ENCODE measurements at places on chromosomes 12 and 14.

GRCh38 chr14:52692248-52692962 lies 3.0 kb downstream of the ERO1A start:
- peak; percentile 9 for DNase-seq

DNA sequence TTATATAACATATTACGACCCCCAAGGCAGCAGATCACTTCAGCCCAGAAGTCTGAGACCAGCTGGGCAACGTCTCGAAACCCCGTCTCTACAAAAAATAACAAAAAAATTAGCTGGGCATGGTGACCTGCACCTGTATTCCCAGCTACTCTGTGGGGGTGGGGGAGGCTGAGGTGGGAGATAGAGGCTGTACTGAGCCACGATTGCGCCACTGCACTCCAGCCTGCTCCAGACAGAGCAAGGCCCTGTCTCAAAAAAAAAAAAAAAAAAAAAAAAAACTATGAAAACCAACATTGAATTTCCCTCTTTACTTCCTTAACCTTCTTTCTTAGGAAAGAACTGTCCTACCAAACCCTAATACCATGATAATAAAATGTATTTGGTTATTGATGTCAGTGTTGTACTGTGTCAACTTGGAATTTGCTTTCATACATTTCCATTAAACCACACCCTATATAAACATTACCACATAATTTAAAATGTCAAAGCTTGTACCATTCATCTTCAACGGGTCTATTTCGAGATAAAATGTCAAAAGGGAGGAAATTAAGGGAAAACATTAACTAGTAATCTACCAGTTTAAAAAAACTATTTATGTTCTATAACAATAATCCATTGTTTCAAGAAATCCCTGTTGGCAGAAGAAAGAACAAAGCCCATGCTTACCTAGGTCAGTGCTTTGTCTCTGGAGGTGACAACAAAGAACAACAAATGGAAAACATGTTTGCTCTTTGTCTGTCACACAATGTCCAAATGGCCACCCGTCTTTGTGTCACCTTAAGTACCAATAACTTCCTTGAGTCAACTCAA lies 17.4 kb downstream of the GALNT4 start:
- no peak for DNase-seq

- no peak for DNase-seq
These were observed 28.2 kb downstream of the DAD1 start for GRCh38 chr14:22560662-22561365.

DNA sequence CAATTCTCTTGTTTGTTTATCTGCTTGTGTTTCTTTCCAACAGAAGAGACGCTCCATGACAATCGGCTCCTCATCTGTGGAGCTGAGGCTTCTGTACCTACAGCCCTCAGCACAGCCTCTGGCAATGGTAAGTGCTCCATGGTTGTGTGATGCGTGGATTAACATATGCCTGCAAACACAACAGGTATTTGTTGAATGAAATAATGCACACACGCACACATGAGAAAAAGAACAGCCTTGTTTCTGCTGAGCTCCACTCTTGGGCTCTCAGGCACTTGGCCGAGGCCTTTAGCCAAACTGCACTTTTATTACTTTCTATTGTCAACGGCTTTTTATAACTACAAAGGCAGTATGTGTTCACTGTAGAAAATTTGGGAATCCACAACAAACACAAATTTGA lies 120.4 kb upstream of the TMCC3 start:
- no peak for DNase-seq

- no peak for DNase-seq
These were observed 65.3 kb upstream of the C14orf180 start for GRCh38 chr14:104514156-104514848.

DNA sequence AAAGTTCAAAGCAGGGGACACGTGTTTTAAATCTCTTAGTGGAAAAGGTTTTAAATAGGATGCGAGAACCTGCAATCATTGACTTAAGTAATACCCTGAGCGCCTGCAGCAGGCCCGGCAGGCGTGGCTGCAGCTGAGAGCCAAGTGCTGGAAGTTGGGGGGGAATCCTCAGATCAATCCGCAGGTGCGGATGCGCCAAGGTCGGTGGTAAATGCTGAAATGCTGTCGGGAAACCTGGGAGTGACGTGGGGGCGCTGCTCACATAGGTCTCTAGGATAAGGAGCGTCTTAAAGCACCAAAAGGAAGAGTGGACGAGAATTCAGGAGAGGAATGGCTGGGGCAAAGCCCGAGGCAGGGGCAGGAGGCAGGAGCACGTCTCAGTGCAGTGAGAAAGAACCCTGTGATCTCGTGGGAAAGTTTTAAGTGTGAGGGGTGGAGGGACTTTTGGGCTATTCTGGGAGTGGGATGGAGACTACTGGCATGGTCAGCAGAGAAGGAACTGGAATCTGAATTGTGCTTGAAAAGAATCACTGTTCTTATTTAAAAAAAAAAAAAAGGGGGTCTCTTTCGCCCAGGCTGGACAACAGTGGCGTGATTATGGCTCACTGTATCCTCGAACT lies 883 bp upstream of the CDCA4 start:
- peak; percentile 67 for DNase-seq

- DNase-seq = no peak
These were observed 21.0 kb downstream of the WIF1 start for GRCh38 chr12:65100140-65100539.

DNA sequence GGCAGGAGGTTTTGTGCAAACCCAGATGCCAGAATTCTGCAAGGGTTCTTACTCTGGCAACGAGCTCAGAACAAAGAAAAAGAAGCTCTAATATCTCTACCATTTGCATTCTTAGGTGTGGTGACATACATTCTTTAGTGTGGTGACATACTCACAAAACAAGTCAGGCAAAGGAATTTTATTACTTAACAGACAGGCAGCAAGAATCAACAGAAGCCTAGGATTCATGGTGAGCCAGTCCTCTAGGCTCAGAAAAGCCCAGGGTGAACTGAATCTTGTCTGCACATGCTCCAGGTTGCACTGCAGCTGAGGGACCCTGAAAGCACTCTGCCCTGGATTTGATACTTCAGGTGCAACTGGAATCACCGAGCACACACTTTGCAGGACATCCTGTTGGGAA lies 122.4 kb upstream of the PTPRQ start:
- DNase-seq = peak; percentile 32

DNA sequence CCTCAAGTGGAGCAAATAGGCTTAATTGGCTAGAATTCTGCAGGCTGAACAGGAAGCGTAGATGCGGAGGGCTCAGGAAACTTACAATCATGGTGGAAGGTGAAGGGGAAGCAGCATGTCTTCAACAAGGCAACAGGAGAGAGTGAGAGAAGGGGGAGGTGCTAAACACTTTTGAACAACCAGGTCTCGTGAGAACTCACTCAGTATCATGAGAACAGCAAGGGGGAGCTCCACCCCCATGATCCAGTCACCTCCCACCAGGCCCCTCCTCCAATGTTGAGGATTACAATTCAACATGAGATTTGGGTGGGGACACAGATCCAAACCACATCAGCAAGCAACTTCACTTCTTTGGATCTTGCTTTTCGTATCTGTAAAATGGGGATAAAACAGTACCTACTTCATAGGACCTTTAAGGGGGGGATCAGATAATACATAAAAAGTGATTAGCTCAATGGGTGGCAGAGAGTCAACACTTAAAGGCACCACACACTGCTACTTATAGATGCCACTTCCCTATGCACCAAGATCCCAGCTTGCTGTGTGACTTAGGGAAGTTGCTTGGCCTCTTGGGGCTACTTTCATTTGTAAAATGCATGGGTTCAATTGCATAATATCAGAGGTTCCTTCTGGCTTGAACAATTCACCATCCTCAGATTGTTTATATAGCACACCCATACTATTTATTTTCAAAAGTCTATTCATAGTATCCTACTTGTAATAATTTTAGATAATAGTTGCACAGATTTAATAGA lies 184.8 kb upstream of the RPH3A start:
- no peak for DNase-seq

GRCh38 chr12:39620659-39621658 lies 1.4 kb upstream of the ABCD2 start:
- DNase-seq = no peak

GRCh38 chr14:31294746-31295405 lies 87.3 kb upstream of the HECTD1 start:
- peak; percentile 33 for DNase-seq

- DNase-seq = peak; percentile 19
These were observed 93.9 kb downstream of the PLBD1 start for GRCh38 chr12:14473707-14474287.
